Activated CD8-positive, alpha-beta T cell treated with anti-CD3 and anti-CD28 coated beads for 36 hours (primary cell): ENCODE measurements at places on chromosomes 12 and 14.

- DNase-seq, result no peak
Measured at GRCh38 chr14:32044454-32044853, 32.6 kb upstream of the ARHGAP5 start.

GRCh38 chr12:26736563-26737486 lies 96.2 kb downstream of the ITPR2 start:
- DNase-seq, result no peak

- DNase-seq, result no peak
Measured at GRCh38 chr12:55739025-55739378, 3.9 kb upstream of the GDF11 start.

- no peak for DNase-seq
Measured at GRCh38 chr14:75470238-75470797, 42.5 kb downstream of the JDP2 start.

DNA sequence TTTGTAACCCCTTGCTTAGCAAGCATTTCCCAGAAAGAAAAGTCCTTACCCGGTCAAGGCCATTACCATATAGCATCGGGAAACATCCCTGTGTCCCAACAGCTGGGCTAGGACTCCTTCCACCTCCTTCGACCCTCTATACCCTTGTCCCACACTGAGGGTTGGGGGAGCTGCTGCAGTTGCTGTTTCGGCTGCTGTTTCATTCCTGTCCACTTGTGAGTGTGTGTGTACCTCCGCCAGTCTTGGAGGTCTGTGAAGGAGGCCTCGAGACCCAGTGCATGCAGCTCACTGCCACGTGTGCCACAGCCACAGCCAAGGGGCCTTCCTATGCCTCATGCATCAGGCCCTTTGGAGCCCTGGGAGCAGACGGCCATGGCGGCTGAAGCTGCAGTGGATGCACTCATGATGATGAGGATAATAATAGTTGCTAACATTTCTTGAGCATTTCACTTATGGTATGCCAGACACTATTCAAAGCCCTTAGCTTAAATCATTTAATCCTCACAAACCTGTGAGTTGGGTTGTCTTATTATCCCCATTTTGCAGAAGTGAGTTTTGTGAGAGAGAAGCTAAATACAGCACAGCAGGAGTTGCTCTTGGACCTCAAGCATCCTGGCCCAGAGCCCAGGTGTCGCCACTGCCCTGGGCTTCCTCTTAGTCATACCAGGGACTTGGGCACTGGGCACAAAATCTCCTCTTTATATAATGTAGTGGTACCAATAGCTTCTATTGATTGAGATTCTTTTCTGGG lies 156.5 kb downstream of the PRKCH start:
- peak; percentile 66 for DNase-seq

GRCh38 chr12:94151582-94151981 lies 3.2 kb downstream of the PLXNC1 start:
- no peak for DNase-seq

GRCh38 chr12:53211476-53212381 lies 4.7 kb upstream of the ITGB7 start:
- DNase-seq, result peak; percentile 45
